Stomach (tissue), 19 donors: ENCODE measurements at places on chromosomes 3 and 15. TPM values are rescaled to one million over a fixed set of nuclear protein-coding genes. Genes with fewer than 3 reads are reported as not detected.

TRIM59 gene
- polyA plus RNA-seq: 3.2 TPM

FOXL2NB gene
- polyA plus RNA-seq: not detected

SLC28A1 gene
- not detected for polyA plus RNA-seq

TAGLN3 gene
- polyA plus RNA-seq: 3.4 TPM

XCR1 gene
- not detected for polyA plus RNA-seq

COL7A1 gene
- 6.3 TPM for polyA plus RNA-seq

AQP9 gene
- 0.61 TPM for polyA plus RNA-seq

DNA sequence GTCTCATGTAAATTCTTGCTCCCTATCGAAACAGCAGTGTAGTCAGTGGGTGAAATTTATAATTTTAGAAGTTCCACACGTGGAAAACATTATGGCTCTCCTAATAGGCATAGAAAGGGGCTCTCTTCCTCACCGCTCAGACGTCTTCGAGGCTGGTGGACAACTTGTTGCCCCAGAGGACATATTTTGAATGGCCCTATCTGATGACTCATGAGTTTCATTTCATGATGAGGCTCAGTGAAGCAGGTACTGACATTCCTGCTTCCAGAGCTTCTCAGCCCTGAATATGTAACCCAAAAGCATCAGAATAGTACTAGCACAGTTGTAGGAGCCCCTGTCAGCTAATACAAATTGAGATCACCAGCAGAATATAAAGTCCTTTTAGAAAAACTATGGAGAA is 117.9 kb downstream of the HERC1 start:
- no peak for DNase-seq

DNA sequence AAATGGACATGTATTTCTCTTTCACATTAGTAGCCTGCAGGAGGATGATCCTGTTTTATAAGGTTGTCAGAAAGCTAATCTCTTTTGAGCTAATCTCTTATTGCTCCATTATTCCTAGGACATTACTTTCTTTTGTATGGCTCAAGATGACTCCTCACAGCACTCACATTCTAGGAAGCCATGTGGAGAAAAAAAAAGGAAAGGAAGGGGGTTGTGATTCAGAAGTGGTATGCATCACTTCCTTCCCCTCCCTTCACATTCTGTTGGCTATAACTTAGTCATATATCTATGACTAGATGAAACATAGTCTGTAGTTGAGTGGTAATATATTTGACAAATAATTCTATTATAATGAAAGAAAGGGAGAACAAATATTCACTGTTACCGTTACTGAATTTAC is 168.8 kb upstream of the TTC14 start:
- no peak for DNase-seq

- peak; percentile 23 for DNase-seq
Observed at GRCh38 chr15:44798826-44799225, 62.5 kb downstream of the TRIM69 start.

GRCh38 chr3:126630020-126630419 is 24.9 kb downstream of the TXNRD3 start:
- no peak for DNase-seq

DNA sequence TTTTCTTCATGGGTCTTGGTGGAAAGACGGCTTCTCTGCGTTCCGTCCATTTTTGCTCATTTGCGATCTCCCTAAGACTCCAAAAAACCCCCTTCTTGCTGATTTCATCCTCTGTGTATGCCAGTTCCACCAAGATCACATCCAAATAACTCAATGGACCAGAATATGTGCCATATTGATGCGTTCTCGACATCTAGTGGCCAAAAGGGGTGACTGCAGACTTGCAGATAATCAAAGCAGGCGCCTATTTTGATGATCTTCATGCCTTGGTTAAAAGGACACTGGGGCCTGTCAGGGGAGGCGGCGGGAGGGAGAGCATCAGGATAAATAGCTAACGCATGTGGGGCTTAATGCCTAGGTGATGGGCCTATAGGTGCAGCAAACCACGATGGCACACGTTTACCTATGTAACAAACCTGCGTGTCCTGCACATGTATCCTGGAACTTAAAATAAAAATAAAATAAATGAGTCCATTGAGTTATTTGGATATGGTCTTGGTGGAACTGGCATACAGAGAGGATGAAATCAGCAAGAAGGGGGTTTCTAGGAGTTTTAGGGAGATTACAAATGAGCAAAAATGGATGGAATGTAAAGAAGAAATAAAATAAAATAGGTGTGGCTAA is 104.2 kb upstream of the RAD18 start:
- DNase-seq: peak; percentile 83

GRCh38 chr3:130851277-130851676 is 42.6 kb upstream of the ATP2C1 start:
- DNase-seq: no peak

GRCh38 chr3:117572786-117573185 is 863.2 kb downstream of the TUSC7 start:
- no peak for DNase-seq

GRCh38 chr3:117184574-117184973 is 475.0 kb downstream of the TUSC7 start:
- no peak for DNase-seq

DNA sequence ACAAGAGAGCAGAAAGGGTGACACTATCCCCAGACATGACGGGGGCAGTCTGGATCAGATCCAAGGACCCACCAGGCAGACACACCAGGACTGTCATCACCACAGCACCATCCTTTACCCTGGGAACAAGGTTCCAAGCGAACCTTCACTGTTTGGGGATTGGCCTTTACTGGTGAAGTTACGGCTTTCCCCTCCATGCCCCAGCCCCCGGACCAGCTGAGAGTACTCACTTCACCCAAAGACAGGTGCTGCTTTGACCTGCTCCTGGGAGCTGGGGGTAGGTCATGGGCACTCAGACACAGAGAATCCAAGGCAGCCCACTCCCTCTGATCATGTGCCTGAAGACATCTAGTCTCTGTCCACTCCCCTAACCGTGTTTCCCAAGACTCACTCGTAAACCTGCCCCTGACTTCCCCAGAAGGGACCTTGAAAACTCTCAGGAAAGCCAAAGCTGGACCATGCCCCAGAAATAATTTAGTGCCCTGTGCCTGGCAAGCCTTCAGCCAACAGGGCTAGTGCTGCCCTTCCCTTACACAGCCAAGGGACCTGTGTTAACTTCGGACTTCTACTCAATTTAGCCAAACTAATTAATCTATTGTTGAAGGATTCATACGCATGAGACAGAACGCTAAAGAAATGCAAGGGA is 2.8 kb downstream of the RRP9 start:
- peak; percentile 3 for DNase-seq

GRCh38 chr15:95829062-95829461 is 501.4 kb upstream of the NR2F2 start:
- DNase-seq: no peak

DNA sequence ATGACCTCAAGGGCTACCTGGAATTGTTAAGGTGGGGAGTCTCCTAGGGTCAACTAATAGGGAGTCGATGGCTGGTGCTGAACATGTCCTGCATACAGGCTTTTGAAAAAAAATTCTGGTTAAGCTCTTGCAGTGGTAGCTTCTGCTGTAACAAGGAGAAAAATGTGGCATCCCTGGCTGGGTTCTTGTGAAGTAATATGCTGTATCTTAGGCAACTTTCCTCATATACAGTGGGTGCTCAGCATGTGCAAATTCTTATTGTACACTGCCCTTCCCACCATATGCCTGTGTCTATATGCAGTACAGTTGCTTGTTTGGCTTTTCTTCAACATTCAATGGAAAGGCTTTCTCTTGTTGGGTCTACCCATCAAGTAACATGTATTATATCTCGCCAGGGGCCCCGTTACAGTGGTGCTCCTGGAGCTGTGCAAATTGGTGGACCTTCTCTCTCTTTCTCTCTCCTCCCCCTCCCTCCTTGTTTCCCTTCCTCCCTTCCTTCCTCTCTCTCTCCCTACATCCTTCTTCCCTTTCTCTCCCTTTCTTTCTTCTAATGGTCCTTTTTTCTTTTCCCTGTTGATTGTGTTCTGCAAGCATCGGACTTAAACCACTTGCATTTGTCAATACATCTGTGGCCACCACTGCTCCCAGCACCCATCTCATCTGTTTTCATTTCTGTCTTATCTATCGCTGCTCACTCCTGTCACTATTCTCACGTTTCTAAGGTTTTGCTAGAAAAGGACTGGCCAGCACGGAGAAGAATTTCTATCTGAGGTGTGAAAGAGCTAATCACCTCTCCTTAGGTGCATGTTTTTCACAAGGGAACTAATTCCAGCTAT is 35.2 kb downstream of the TGFBR2 start:
- no peak for DNase-seq

GRCh38 chr3:194888916-194889315 is 203.2 kb downstream of the FAM43A start:
- DNase-seq: no peak

- DNase-seq: no peak
Observed at GRCh38 chr3:122234117-122234516, 50.6 kb downstream of the CASR start.

GRCh38 chr3:151259664-151260063 is 18.7 kb downstream of the P2RY14 start:
- DNase-seq: no peak

- no peak for DNase-seq
Observed at GRCh38 chr3:39453134-39453533, 14.3 kb upstream of the MOBP start.

DNA sequence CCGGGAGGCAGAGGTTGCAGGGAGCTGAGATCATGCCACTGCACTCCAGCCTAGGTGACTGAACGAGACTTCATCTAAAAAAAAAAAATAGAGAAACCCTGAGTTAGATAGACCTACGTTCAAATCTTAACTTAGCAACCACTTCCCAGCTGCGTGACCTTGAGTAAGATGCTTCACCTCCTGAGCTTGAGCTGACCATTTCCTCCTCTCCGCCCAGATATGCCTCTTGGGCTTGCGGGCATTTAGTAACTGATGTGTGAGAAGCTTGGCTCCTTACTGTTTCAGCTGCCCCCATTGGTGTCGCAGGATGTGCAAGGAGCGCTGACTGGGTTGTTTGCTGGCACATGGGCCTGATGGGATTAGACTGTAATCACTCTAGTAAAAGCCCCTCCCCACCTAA is 26.9 kb upstream of the ATG7 start:
- no peak for DNase-seq

GRCh38 chr15:101159936-101160815 is 91.7 kb downstream of the CHSY1 start:
- DNase-seq: no peak
